ENCODE measurements at places on chromosomes 16 and 17.

DNA sequence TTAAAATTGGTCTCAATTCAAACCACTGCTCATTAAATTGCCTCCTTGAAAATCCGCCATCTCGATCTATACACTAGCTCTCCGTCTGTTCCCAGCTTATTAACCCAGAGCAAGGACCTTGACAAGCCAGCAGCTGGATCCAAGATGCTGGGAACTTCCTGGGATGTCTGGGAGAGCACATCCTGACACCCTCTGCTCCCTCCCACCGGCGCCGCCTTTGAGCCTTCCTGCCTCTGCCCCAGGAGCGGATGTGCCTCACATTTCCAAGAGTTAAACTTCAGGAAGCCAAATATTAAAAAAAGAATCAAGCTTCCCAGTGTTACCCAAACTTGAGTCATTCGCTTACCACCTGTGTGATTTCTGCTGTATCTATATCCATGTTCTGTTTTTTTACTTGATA, 107.9 kb downstream of the HAPSTR1 start:
- DNase-seq: no peak

DNA sequence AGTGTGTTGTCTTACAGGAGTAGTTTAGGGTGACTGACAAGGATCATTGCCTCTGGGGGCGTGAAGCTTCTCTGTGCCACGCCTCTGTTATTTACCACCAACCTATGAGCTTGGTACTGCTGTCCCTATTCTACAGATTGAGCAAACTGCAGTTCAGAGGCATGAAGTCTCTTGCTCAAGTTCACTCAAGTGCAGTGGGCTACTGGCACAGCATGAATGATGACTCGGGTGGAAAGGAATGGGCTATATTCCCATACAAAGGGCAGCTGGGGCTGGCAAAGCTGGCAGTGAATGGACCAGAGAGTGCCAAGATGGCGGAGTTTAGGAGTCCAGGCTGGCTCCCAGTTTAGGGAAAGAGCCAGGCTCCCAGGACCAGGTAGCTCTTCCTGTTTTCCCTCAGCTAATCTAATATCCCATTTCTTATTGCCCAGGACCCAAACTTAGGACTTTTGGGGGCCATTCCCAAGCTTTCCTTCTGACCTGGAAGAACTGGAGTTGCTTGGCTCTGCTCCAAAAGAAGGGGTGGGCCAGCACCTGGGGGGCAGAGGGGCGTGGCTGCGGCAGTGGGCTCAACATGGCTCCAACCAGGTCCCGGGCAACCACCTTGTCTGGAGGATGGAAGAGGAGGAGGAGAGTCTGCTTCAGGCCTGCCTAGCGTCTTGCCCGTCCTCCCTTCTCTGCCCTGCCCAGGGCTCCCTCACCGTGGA, 12.9 kb downstream of the PLK1 start:
- no peak for DNase-seq

GRCh38 chr16:1545044-1546040, 11.9 kb downstream of the TMEM204 start:
- DNase-seq: no peak

- no peak for DNase-seq
Measured at GRCh38 chr16:51636920-51637769, 486.1 kb upstream of the SALL1 start.

DNA sequence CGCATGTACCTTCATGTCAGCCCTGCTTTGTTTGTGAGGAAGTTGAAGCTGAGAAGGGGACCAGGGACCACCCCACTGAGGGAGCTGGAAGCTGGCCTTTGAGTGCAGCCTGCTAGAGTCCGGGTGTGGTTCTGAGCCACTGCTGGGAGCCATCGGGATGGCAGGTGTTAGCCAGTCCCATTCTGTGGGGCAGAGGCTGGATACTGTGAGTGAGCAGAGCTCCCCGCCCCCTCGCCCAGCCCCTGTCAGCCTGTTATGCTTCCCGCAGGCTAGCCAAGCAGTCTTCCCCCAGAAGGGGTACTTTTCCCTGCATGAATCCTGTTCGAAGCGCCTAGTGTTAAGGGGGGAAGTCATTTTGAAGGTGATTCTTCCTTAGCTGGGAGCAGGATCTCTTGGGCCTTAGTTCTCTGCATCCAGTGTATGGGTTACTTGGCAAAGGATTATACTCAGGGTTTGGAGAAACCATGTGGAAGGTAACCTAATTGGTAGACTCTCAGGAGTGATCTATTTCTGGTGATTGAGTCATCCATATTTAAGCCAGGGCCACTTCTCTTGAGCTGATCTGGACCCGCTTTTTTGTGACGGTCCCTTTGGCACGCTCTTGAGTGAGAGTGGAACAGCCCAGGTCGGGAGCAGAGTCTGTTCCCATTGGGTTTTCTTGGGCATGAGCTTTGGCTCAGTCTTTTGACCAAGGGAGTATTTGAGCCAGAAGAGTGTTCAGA, 23.8 kb downstream of the AKAP1 start:
- no peak for DNase-seq

GRCh38 chr17:78338486-78339259, 21.2 kb downstream of the SOCS3 start:
- DNase-seq: no peak

DNA sequence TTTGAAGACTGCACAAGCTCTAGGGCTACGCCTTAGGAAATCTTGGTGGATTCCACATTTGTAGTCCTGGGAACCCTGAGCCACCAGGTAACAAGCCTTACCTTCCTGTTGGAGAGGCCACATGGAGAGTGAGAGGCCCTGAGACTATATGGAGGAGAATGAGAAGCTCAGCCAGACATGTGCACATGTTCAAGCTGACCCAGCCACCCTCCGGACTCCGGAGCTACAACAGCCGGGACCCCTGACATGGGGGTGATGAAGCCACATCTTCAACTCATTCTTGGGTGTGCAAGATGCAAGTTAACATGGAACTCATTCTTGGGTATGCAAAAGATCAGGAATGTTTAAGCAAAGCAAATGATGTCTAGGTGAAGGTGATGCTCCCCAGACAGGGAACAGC, 62.7 kb downstream of the GNA13 start:
- DNase-seq: no peak

- no peak for DNase-seq
Measured at GRCh38 chr17:199806-200545, 18.5 kb upstream of the DOC2B start.

DNA sequence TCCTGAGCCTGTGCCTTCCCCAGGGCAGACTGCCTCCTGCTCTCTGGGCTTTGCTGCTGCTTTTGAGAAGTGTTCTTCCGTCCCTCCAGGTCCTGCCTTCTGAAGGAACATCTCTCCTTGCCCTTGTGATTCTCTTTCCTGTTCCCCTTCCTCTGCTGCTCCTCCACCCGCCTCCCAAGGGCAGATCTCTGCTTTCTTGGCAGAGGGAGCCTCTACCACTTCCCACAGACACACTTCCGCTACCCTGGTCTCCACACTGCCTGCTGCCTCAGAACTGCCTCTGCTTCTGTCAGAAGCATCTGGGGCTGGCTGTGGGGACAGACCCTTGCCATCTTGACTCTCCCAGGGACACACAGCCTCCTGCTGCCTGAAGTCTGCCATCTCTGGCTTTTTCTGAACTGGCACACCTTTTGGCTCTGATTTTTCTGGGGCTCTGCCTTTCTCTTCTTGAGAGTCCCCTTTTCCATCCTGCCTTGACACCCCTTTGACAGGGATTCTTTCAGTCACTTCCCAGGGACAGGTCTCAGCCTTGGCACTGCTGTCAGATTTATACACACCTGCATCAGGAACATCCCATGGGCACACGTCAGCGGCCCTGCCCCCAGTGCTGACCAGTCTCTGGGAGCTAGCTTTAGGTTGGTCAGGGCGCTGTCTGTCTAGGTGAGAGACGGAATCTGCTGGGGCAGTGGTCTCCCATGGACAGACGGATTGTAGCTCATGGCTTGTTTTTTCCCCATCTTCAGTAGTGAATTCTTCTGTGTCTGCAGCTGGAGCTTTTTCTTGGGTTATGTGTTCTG, 16.6 kb downstream of the GPR179 start:
- no peak for DNase-seq

GRCh38 chr17:31552568-31552967, 161.1 kb downstream of the RAB11FIP4 start:
- no peak for DNase-seq

- DNase-seq: no peak
Measured at GRCh38 chr16:27407133-27407532, 5.2 kb downstream of the IL21R start.

DNA sequence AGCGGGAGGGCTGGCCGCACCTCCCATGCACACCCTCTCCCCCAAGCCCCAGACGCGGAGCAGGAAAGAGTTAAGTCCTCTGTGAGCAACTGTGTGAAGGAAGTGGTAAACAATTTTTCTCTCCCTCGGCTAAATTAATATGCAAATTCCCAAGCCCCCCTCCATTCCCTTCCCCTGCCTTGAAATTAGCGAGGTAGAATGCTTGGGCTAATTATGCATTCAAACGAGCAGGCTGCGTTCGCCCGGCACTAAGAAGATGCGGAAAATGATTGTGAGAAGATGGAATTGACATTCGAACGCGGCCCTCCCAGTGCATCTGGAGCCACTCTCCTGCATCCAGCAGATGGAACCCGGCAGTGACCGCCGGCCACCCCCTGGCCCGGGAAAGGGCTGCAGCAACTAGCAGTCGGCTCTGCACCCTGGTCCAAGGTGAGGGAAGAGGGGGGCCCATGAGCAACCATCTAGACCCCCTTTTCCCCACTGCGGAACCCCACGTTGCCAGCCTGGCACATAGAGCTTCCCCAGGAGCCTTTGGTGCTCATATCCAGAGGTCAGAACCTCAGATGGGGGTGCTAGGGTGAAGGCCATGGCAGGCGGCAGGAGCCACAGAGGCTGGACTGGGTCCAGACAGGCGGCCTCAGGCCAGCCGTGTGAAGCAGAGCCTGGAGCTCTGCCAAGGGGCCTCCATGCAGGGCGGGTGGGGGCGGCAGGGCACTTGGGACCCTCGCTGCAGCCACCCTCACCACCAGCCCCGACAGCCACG, 49.1 kb upstream of the ACSF3 start:
- DNase-seq: no peak

DNA sequence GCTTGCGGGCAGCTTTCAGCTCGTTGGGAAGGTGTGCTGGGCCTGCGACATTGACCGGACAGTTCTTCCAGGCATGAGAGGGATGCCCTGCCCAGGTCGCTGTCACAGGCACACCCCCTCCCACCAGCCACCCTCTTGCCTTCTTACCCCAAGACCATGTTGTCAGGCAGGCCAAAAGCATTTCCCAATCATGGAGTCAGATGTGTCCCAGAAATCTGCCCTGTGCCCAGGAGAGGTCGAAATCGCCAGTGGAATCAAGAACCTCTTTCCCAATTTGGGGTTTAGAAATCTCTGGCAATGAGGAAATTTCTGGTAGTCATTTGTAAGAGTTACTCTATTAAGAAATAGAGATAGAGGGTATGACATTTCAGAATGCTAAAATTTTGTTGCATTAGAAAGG, 177.1 kb downstream of the RAB11FIP4 start:
- DNase-seq: no peak

- DNase-seq: no peak
Measured at GRCh38 chr17:55320594-55321426, 56.0 kb downstream of the HLF start.

- DNase-seq: no peak
Measured at GRCh38 chr17:55411463-55411855, 10.2 kb downstream of the MMD start.

GRCh38 chr17:5705081-5705875, 121.0 kb upstream of the NLRP1 start:
- DNase-seq: no peak

DNA sequence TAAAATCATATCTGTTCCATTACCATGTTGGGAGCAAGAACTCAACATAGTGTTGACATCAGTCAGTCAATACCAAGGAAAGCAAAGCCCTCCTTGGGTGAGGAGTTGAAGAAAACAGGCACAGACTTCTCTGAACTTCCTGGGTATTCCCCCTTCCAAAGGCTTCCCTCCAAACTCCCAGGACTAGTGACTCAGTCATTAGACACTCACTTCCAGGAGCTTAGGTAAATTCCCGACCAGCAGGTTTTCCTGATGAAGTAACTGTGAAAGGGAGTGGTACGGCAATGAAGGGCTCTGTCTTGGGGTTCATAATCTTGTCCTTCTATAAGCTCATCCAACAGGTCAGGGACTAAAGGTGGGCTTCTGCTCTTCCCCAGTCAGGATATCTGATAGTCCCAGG, 293.8 kb upstream of the AXIN2 start:
- no peak for DNase-seq

DNA sequence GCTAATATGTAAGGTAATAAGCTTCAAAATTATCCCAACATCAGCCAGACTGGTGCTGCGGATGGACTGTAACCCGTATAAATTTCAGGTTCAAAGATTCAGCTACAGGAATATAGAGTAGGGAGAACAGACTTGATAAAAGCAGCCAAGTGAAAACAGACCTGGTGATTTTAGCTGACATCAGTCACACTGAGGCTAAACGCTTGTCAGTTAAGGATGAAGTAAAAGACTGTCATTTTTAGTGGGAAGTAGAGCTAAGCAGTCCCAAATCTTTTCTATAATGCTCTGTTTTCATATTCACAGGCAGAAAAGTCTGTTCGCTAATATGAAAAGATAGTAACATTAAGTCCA, 35.4 kb downstream of the CMTM4 start:
- DNase-seq: no peak

DNA sequence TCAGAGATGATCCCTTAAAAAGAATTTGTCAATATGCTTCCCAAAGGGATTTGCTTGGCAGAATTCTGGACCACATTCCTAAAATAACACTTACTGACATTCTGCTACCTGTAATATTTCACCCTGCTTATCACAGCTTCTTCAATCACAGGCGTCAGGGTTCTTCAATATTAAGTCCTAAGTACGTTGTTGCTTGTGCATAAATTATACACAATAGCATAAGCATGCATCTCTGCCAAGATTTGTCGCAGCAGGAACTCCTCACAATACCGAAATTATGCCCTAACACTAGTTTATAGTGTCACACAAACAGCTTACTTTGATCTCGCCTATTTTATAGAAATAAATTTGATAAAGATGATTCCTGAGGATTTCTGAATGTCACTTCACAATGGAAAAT, 48.9 kb downstream of the UBE2G1 start:
- DNase-seq: no peak

GRCh38 chr16:46730126-46730525, 18.0 kb downstream of the MYLK3 start:
- DNase-seq: no peak

- DNase-seq: no peak
Measured at GRCh38 chr16:24730914-24731313, 1.5 kb downstream of the TNRC6A start.

DNA sequence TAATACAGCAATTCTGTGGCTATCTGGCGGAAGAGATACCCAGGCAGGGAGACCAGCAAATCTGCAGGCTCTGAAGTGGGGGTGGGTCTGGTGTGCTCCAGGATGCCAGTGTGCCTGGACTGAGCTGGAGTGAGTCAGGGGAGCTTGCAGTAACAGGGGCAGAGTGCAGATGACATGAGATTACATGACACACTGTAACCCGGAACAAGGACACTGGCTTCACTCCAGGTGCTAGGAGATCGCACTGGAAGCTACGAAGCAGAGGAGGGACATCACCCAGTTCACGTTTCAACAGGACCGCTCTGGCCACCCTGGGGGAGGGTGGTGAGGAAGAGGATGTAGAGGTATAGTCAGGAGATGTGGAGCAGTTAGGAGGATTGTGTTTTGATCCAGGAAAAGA, 475.6 kb downstream of the CDH13 start:
- no peak for DNase-seq

GRCh38 chr16:58530179-58530578, 14.9 kb downstream of the SETD6 start:
- no peak for DNase-seq
